ENCODE measurements at places on chromosomes 7 and 10.
A peak's percentile ranks its signal among the peaks of the same experiment; 100 is the strongest.

- peak; percentile 73 for DNase-seq
Observed at GRCh38 chr10:94402204-94402842, at the start of gene TBC1D12. TSS of gene TBC1D12 (plus strand) at chr10:94402541. CDS start at chr10:94402614, 73 bp downstream.

GRCh38 chr10:29379208-29379607, 90.3 kb downstream of the LYZL1 start:
- DNase-seq, result no peak

- no peak for DNase-seq
Observed at GRCh38 chr10:44425466-44425865, 40.6 kb upstream of the CXCL12 start.

DNA sequence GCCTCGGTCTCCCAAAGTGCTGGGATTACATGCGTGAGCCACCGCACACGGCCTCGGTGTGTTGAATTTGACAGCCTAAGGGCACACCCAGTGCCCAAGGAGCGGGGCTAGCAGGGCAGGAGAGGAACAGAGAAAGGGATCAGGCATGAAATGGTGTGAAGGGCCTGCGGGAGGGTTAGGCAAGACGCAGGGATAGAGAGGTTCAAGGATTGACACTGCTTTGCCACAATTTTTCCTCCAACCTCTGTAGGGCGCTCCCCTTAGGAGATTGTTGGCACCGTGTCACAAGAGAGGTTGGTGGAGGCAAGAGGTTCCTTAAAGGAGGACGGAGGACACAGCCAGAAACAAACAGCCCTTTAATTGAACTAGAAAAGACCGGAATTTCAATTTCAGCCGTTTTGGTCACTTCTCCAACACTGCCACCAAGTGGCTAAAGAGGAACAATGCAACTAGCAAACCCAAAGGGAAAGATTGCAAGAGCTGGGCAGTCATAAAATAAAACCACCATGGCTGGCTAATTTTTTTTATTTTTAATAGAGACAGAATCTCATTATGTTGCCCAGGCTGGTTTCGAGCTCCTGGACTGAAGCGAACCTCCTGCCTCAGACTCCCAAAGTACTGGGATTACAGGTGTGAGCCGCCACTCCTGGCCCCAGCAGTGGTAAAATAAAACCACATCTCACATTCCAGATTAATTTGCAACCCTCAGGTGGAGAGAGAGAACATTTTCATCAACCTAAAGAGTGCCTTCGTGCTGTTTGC, 6.9 kb upstream of the CREB3L2 start:
- peak; percentile 67 for DNase-seq

- no peak for DNase-seq
Observed at GRCh38 chr7:106603346-106603745, 57.6 kb downstream of the CCDC71L start.

DNA sequence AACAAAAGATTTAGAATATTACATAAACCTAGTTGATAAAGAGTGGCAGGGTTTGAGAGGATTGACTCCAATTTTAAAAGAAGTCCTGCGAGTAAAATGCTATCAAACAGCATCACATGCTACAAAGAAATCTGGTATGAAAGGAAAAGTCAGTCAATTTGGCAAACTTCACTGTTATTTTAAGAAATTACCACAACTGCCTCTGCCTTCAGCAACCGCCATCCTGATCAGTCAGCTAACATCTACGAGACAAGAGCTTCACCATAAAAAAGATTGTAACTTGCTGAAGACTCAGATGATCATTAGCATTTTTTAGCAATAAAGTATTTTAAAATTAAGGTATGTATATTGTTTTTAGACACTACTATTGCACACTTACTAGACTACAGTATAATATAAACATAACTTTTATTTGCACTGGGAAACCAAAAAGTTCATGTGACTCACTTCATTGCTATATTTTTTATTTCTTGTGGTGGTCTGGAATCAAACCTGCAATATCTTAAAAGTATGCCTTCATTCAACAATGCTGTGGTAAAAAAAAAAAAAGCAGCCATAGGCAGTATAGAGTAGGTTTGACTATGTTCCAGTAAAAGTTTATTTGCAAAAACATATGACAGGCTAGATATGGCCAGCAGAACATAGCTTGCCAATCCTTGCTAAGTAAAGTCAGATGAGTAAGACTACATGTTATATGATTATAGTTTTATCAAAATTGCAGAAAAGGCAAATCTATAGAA, 74.4 kb downstream of the GLCCI1 start:
- DNase-seq, result no peak

DNA sequence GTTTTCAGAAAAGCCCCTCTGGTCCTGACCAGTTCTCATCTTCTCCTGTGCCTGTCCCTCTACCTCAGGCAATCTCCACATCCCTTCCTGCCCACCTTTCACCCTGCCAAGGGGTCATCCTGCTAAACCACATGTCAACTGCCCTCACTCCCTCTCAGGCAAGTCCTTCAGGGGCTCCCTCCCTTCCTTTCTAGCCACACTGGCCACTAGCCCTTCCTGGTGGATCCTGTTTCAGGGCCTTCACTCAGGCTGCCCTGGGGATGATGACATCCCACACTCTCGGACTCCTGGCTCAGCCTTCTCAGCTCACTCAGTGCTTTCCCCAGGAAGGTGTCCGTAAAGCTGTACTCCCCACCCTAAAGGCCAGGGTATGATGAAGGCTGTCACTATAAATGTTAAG, 13.4 kb downstream of the STEAP1B start:
- no peak for DNase-seq

All from NCI-H1436 (cell line).